ENCODE measurements at places on chromosomes 3 and 15.

DNA sequence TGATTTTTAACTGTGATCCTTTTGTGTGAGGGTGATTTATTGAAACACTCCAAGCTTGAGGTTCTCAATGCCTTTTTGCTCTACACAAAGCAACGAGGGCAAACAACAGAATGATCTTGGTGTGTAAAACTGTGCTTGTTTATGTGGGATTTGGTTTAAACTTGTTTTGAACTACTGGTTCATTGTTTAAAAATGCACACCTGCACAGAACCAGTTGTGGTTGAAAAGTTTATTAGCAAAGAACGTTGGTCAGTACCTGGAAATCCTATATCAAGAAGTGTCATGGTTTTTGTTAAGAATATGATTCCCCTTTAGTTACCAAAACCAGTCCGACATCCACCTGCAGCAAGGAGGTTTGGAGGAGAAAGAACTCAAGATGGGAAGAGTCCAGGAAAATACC is 239.4 kb downstream of the WNT5A start:
- DNase-seq = no peak

- DNase-seq = no peak
Measured at GRCh38 chr15:56082263-56082761, 88.9 kb upstream of the NEDD4 start.

DNA sequence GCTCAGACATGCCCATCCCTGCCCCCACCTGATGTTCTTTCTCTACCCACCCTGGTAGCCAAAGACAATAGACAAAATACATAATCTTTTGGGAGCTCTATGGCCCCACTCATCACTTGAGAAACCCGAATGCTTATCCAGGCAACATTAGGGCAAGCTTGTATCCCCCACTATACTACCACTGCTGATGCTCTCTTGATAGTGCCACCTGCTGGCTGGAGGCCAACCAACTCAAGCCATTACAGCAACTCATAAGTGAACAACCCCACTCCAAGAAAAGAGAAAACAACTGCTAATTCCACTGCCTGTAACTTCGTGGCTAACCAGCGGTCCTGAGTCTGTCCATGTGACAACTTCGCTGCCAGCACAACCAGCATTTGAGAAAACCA is 342.5 kb upstream of the TGFBR2 start:
- DNase-seq = no peak

- DNase-seq = no peak
Measured at GRCh38 chr15:78875107-78875914, 2.6 kb downstream of the MORF4L1 start.

GRCh38 chr3:156483961-156484787 is 70.7 kb downstream of the SSR3 start:
- peak; percentile 78 for DNase-seq

- no peak for DNase-seq
Measured at GRCh38 chr3:128468285-128468790, 1.6 kb upstream of the DNAJB8 start.

- no peak for DNase-seq
Measured at GRCh38 chr3:4006288-4006687, 207.1 kb downstream of the LRRN1 start.

Data from COLO829 (cell line).